ENCODE measurements at places on chromosomes 4 and X.

DNA sequence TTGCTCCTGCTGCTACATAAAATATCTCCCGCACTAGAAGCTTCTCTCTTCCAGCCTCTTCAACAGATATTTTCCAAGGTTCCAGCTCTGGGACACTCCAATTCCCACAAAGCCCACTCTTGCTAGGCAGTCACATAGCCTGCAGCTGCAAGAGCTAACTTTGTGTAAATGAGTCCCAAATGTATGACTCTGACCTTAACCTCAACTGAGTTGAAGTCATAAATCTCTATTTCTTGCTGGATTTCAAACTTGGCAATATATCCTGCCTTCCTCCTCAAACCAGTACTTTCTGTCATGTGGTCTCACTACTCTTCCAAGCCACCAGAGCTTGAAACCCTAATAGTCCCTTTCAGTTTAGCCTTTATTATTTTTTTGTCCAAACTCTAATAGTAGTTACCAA is 315.4 kb upstream of the GRIA3 start:
- no peak for DNase-seq

GRCh38 chr4:41643331-41643730 is 105.2 kb downstream of the PHOX2B start:
- DNase-seq, result no peak

- DNase-seq, result no peak
Measured at GRCh38 chr4:98245226-98245625, 16.0 kb upstream of the RAP1GDS1 start.

- peak; percentile 96 for DNase-seq
Measured at GRCh38 chrX:47650164-47651042, at the start of gene ELK1. Gene ELK1 (minus strand): TSS chrX:47650563. CDS start chrX:47641441, 9,122 bp downstream.

DNA sequence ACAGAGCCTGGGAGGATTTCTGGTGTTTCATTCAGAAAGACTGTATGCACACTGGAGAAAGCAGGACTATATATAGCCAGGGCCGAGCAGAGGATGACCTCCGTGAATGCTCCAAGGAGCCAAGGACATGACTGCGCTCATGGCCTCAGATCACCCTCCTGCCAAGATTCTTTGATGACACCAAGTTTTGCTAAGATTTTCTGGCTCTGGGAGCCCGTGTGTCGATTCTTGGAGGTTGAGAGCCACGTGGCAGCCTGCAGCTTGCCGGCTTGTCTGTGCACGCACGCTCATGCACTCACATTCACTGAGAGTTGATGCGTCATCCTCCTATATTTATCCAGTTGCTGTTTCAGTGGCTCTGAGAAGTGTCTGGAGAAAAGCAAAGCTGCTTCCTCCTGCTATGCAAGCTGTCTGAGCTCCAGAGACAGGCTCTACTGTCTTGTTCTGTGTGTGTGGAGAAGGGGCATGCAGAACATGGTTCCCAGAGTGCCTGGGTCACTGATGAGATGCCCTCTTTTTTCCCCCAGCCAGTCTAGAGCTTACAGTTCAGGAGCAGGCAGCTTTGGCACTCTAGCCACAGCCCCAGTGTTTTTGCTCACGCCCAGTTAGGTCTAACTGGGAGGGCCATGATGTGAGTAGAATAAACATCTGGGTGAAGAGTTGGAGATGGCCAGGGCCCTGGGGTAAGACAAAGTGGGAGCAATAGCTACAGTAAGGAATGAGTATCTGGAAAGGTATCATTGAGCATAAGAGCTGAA is 64.9 kb upstream of the SCOC start:
- DNase-seq, result peak; percentile 73

- no peak for DNase-seq
Measured at GRCh38 chr4:94626942-94627341, 130.8 kb upstream of the BMPR1B start.

DNA sequence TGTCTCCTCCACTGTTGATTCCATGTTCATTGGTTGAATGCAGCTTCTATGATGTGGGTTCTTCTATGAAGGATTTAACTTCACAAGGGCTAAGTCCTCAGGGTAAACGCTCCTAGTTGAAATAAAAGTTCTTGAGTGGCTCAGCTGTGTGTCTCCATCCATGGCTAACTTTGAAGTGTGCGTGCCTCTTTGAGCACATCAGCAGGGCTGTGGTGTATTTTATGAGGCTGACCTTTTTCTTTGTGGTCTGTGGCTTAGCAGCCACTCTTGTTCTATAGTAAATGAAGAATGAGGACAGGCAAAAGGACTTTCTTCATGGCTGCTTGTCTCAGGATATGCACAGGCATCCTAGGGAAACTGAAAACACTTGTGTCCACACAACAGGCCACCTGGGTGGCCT is 88.5 kb downstream of the KIT start:
- DNase-seq, result peak; percentile 59

- no peak for DNase-seq
Measured at GRCh38 chr4:49036528-49036927, 50.5 kb downstream of the CWH43 start.

DNA sequence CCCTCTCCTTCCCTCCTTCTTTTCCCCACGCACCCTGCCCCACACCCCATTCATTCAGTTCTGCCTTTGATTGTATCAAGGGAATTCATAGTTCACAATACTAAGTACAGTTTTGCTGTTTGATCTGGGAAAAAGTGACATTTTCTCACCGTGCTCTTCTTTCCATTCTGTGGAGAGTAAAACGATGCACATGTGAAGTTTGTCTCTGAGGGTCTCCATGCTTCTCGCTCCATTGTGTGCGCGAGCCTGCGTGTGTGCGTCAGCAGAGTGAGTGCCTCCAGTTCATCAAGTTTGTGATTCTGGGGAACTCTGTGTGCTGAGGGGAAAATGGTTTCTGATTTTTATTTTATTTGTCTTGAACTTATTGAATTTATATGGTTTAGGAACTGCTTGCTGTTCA is 1.9 kb downstream of the STK26 start:
- no peak for DNase-seq

DNA sequence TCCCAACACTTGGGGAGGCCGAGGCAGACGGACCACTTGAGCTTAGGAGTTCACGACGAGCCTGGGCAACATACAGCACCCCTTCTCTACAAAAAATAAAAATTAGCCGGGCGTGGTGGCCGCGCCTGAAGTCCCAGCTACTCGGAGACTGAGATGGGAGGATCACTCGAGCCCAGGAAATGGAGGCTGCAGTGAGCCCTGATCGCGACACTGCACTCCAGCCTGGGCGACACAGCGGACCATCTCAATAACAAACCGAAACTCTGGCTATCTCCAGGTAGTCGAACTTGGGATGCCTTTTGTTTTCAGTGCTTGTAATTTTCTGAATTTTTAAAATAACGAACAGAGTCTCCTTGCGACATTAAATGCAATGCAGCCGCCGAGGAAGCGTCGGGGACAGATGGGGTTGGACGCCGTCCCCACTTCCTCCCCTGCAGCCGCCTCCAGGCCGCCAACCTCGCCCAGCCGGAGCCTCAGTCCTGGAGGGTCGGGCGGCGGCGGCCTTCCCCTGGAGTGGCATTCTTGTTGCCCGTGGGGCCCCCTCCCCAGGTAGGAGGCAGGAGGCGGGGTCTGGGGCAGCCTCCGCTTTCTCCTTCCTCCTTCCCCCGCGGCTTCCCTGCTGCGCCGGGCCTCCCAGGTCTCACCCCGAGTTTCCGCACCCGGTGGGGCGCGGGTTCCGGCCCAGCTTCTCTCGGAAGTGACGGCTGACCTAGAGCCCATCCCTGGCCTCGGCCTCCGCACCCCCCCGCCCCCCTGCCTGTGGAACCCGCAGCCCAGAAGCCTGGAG is 14.6 kb downstream of the HMX1 start:
- no peak for DNase-seq

- DNase-seq, result peak; percentile 25
Measured at GRCh38 chrX:46574774-46575381, 1.3 kb downstream of the CHST7 start.

DNA sequence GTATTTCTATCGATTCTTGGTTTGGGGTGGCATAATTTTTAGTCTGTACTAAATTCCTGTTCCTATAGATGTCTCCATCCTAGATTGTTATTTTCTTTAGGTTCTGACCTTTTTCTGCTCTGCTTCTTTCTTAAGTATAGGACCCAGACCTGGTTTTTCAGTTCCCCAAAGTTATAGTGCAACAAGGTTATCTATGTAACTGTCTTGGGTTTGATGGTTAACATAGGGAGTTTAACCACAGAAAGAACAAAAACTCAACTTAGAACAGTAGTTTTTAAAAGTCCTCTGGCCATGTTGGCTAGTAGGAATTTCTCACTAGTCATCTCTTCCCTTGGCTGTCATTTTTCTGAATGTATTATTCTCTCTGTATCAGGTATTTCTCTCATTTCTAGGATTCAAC is 38.8 kb upstream of the MAD2L1 start:
- DNase-seq, result no peak
